Stimulated activated CD8-positive, alpha-beta memory T cell treated with anti-CD3 and anti-CD28 coated beads, Interleukin-4, amount 100 ng/mL, for 48 hours (primary cell): ENCODE measurements at places on chromosomes 5 and 9.

- DNase-seq = no peak
Measured at GRCh38 chr5:3353561-3353960, 242.1 kb upstream of the IRX1 start.

GRCh38 chr5:167488371-167488770 lies 803.1 kb upstream of the WWC1 start:
- DNase-seq = no peak

DNA sequence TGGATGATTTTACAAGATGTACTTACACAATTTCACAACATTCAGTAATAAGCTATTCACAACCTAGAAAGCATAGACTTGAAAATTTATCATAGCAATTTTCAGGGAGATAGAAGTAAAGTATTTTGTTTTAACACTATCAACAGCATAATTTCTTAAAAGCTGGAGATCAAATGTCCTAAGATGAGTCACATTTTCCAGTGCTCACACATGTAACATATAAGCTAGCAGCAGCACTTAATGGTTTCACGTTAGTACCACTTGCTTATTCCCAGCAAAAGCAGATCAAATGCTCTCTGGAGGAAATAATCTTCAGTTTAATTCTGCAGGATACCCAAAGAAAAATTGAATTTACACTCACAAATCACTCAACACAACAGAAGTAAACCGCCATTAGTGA lies 6.5 kb downstream of the OR13C8 start:
- DNase-seq = no peak

DNA sequence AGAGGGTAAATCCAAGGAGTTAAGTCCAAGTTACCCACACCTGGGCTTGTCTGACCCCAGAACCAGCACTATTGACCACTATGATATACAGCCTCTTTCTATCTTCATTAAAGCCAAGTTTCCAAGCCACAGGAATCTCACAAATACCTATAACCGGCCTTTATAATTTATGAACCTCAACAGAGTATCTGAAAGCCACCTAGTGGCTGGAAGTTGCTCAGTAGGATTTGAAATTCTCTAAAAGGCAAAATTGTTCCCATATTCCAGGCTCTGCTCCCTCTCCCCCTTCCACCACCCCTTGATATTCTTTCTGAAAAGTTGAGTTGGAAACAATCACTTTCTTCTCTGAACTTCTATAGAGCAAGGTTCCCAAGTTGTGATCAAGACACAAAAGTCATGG lies 106.4 kb upstream of the GPR151 start:
- DNase-seq = no peak

GRCh38 chr5:82332886-82333615 lies 54.9 kb upstream of the RPS23 start:
- no peak for DNase-seq

GRCh38 chr5:82894716-82895115 lies 182.5 kb downstream of the TMEM167A start:
- no peak for DNase-seq

DNA sequence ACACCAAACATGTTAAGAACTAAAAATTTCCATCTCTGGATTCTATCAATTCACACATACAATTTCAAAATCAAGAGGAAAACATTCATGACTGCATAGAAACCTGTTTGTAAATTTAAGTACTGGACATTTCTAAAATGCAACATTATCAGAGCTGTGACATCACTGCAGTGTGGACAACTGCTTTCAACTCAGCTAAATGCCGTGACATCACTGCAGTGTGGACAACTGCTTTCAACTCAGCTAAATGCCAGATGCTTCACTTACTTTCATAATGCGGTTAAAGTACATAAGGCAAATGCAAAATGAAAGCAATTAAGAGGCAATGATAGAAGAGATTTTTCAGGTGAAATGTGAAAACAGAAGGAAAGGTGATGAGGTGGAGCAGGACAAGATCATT lies 161.5 kb downstream of the ARL15 start:
- DNase-seq = no peak

- no peak for DNase-seq
Measured at GRCh38 chr5:105696440-105696839, 1974.3 kb downstream of the EFNA5 start.

- no peak for DNase-seq
Measured at GRCh38 chr9:84570482-84571154, 98.9 kb upstream of the NTRK2 start.

- DNase-seq = no peak
Measured at GRCh38 chr5:112318346-112318745, 100.7 kb downstream of the EPB41L4A start.

- no peak for DNase-seq
Measured at GRCh38 chr9:97046228-97046627, 7.3 kb upstream of the CTSV start.

- DNase-seq = peak; percentile 37
Measured at GRCh38 chr5:109688630-109688969, 1.1 kb upstream of the MAN2A1 start.

DNA sequence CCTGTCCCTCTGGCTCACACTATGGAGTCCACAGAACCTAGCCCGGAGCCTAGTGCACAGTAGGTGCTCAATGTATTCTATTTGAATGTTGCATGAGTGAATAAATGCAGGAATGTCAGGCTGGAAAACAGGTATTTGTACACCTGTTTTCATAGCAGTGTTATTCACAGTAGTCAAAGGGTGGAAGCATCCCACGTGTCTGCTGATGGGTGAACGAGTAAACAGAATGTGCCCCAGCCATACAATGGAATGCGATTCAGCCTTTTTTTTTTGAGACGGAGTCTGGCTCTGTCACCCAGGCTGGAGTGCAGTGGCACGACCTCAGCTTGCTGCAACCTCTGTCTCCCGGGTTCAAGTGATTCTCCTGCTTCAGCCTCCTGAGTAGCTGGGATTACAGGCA lies 31.5 kb upstream of the IER5L start:
- DNase-seq = no peak

DNA sequence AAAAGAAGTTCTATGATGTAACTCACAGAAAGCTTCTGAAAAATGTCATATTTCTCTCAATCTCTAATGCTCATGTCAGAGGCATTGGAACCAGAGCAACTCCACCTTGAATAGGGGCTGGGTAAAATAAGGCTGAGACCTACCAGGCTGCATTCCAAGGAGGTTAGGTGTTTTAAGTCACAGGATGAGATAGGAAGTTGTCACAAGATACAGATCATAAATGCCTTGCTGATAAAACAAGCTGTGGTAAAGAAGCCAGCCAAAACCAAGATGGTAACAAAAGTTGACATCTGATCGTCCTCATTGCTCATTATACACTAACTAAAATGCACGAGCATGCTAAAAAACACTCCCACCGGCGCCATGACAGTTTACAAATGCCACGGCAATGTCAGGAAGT lies 411.1 kb upstream of the GRIA1 start:
- no peak for DNase-seq

GRCh38 chr9:2086971-2087370 lies 71.8 kb downstream of the SMARCA2 start:
- no peak for DNase-seq

DNA sequence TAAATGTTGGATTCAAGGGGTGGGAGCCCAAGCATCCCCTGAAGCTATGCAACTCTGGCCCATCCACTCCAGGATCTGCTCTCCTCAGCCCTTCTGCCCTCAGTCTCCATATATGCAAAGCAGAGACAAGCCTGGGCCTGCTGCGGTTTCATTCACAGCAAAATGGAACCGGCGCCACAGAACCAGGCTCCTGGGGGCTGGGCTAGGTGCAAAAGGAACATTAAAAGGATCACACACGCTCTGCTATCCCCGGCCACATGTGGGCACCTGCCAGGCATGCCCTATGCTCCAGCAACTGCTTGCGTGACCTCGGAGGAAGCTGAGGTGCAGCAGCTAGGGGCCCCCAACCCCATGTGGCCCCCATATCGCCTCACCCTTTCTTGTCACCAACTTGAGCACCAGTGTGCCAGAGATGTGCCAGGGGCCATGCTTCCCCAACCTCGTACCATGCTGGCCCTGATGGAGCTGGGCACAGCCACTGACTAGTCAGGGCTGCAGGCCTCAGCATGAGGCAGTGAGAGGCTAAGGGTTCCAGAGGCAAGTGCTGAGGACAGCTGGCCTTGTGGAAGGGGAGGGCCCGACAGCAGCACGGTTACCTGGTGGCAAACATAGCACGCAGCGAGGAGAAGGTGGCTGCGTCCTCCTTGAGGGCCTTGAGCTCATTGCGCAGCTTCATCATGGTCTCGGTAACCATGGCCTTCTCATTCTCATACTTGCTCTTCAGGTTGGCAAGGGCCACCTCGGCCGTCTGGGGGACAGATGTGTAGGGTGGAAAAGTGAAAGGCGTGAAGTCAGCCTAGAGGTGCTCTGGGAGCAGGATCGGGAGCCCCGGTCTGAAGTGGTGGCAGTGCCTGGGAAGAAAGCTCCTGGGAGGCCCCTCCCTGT lies 47.2 kb downstream of the BICD2 start:
- no peak for DNase-seq

DNA sequence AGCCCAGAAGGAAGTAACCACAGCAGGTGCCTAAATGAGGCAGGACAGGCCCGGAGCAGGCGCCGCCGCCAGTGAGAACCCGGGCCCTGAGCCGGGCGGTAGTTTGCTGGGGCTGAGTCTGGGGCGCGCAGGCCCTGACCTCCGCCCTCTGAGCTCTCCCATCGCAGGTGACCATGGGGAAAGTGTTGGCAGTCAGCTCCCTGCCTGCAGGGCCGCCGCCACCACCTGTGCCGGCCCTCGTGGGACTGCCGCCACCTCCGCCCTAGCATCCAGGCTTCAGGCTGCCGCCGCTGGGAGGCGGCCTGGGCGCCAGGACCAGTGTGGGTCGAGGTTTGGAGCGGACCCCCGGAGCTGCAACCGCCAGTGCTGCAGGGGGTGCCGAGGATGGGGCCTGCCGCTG lies 61.1 kb downstream of the TARS1 start:
- no peak for DNase-seq

DNA sequence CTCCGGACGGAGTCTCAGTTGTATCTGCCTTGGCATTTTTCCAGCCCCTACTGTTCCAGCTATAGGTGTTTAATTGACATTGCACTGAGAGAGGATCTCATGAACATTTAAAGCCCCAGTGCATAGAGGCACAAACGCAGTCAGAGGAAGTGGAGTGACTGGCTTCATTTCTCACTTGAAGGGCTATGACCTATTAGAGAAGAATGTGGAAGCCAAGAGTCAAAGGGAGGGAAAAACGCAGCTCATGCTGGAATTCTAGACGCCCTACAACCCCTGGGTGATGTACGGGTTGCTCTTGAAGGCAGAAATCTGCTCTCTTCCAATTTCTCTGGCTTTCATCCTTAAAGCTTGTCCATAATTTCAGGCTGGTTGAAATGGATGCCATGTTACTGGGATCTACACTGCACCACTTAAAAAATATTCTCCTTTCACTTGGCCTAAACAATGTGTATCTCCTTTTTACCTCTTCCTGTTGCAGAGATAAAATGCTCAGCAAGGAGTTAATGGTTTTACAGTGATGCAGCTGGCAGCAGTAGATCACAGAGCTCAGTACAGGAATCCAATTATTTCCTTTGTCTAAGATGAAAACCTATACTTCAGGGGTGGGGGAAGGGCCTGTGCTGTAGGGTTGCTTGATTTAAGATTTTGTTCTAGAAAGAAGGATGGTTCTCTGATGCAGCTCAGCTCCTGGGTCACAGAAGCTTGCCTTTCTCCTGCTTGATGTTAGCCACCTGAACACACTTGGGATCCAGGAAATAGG lies 61.8 kb upstream of the MAMDC2 start:
- DNase-seq = no peak

GRCh38 chr5:159849437-159850083 lies 66.7 kb upstream of the ADRA1B start:
- DNase-seq = no peak

GRCh38 chr5:84125216-84125615 lies 259.5 kb downstream of the EDIL3 start:
- no peak for DNase-seq

- DNase-seq = no peak
Measured at GRCh38 chr9:61634192-61634591, 444.4 kb downstream of the SPATA31A7 start.

GRCh38 chr5:172451771-172452197 lies 2.5 kb downstream of the SH3PXD2B start:
- DNase-seq = no peak

DNA sequence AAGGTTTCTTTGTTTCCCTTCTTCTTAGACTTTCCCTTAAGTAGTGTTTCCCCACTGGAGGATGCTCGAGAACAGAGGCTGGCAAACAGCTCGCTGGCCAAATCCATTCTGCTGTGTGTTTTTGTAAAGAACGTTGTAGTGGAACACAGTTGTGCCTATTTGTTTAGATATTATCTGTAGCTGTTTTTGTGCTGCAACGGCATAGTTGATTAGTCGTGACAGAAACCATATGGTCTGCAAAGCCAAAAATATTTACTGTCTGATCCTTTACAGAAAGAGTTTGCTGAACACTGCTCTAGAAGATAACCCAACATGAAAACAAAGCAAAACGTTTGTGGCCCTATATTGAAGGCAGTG lies 47.0 kb upstream of the EGFLAM start:
- DNase-seq = no peak

- no peak for DNase-seq
Measured at GRCh38 chr5:169474226-169474625, 109.3 kb upstream of the SPDL1 start.

DNA sequence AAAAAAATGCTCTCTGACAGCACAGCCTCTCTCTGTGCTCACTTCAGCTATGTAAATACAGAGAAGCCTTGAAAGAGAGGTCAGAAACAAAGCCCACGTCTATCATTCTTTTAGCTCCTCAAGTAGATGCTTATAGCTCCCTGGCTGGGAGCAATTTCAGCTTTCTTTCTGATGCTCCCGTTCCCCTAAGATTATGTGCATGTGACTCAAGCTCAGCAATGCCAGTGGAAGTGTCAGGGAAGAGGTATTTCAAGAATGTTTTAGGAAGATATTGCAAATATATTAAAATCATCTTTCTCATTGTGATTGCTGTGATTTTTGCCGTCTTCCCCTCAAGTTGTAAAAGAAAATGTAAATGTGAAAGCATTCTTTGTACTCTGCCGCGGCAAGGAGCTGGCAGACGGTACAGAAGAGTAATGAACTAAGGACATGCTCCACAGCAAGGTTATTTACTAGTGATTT lies 1353.7 kb upstream of the ACO1 start:
- DNase-seq = no peak

DNA sequence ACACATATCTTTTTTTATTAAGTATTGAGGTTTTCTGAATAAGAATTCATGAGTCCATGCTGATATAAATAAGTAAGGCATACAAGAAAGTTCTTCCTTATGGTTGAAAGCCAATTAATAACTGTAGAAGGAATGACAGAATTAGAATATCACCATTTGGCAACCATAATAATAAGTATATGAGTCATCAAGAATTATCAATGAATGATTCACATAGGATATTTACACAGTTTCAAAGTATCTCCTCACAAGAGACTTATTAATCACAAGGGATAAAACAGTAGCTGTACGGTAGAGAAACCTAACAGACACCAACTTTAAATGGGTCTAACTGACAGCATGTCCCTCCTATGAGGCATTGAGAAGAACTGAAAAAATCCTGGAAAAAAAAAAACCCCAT lies 161.6 kb downstream of the NR3C1 start:
- no peak for DNase-seq

GRCh38 chr9:136006169-136006568 lies 45.0 kb upstream of the UBAC1 start:
- DNase-seq = no peak
